BJ (cell line): ENCODE measurements at places on chromosomes 12 and 14.

DNA sequence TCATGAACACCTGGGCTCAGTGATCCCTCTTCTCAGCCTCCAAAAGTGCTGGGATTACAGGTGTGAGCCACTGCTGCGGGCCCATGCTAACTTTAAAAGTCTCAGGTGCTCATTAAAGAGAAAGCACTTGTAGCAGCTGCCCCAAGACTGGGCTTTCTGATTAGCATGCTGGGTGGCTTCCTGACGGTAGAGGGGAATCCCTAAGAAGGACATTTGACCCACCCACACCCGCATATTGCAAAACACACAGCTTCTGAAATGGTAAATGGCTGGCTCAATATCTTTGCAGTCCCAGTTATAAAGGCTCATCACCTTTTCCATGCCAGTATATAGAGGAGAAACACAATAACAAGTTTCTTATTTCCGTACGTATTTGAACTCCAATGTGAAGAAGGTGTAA, 19.3 kb upstream of the BICD1 start:
- DNase-seq, result no peak

- no peak for DNase-seq
Measured at GRCh38 chr14:94805680-94806288, 35.9 kb upstream of the GSC start.

DNA sequence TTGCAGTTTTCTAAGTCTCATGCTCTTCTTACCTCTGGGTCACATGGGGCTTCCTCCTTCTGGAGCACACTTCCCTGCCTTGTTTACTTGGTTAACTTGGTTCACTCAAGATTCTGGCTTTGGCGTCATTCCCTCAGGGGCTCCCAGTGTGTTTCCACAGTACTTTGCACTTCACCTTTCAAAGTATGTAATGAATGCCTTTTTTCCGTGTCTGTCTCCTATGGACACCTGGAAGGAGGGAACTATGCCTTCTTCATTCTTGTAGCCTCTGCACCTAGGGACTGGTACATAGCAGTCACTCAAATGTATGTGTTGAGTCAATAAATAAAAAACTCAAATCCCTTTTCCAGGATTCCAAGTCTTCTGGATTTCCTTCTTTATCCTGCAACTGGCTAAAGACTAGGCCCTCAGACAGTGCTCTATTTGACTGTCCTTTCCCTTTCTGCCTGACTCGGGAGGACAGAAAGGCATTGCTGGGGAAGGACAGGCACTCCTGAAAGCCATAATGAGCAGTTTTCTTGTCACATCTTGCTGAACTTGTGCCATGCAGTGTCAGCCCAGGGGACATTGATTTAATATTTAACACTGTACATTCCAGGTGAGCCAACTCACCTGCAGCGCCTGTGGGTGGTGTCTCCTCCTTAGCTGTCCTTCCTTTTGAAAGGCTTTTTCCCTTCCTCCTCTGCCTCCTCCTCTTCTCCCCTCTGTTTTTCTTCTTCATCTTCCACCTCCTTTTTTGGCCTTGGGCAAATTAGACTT, 12.8 kb downstream of the MYRFL start:
- DNase-seq, result no peak

- DNase-seq, result no peak
Measured at GRCh38 chr14:101197595-101198397, 294.3 kb upstream of the RTL1 start.

DNA sequence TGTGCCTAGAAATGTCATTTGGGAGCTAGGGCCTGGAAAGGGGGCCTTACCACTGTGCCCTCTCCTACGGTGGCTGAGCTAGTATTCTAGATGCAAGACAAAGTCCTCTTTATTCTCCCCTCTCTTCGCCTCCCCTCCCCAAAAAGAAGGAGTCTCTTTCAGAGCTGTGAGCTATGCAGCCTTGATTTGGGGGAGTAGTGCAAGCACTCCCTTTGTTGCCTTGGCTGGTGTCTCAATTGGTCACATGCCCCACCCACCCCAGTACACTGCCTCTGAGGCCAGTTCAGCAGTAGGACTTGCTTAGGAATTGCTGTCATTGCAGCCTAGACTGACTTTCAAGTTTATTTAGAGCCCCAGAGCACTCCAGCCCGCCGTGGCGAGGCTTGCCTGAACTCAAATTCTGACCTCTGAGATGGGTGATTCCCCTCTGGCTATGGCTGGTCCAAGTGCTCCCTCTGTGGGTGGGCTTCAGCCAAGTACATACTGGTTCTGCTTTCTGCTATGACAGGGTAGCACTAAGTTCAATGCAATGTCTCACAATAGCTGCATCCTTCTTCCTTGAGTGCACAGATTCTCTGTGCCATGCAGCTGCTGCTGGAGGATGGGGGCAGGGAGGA, 37.0 kb upstream of the FBXO33 start:
- DNase-seq, result no peak

DNA sequence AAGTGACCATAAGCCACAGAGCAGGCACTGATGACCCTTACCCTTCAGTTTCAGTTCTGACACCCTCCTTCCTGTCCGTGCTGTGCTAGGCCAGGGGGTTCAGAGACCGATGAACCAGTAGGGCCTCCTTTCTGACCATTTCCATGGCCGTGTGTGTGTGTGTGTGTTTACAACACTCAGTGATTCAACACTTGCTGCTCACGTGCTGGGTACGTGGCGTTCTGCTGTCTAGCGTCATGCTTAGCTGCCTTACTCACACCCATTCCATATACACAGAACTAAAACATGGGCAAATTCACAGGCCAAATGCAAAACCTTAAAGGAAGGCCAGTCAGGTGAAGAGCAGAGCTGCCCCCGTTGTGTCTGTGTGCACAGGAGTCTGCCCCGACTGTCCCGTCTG, 67.5 kb downstream of the DNAH10 start:
- DNase-seq, result no peak
